ENCODE measurements at places on chromosomes 1 and 21. TPM values are rescaled to one million over a fixed set of nuclear protein-coding genes. Genes with fewer than 3 reads are reported as not detected.
A peak's percentile ranks its signal among the peaks of the same experiment; 100 is the strongest.

Gene FMOD
- total RNA-seq, result 22.3 TPM

DNA sequence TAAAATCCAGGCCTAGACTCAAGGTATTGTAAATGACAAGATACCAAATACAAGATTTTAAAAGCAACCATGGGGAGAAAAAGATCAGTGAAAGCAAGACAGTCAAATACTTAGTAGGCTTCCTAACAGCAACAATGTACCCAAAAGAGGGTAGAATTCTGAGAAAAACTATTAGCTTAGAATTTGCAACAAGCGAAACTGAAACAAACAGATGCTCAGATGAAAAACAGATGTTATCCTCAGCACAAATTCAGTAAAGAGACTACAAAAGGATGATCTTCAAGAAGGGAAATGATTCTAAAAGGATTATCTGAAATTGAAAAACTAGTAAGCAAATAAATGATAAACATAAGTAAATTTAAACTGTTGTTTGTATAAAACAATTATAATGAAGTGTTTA, 40.0 kb downstream of the PDC start:
- no peak for DNase-seq

DNA sequence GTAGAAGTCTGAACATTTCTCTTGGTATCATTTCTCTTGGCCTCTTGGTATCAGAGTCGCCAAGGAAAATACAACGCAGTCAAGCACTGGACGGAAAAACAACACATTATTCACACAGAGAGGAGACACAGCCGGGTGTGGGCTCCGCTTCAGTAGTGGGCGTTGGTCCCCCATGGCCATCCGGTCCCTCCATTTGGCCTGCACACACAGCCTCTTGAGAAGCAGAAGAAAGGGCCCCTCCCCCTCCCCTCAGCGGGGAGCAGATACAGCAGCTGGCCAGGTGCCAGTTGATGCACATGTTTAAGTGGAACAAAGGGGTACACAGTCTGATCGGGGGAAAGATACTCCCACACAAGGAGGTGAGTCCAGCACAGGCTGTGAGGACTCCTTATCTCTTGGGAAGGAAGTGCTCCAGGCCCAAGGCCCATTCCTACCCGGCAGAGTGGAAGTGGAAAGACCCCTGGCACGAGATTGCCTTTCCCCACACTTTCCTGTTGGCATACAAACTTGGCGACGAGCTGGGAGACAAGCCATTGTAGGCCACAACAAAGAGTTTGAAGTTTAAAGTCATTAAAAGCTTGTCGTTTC, 311.3 kb downstream of the FAM72C start:
- DNase-seq, result no peak

- DNase-seq, result peak; percentile 88
These were observed 690.4 kb downstream of the USP25 start for GRCh38 chr21:16420031-16420724.

DNA sequence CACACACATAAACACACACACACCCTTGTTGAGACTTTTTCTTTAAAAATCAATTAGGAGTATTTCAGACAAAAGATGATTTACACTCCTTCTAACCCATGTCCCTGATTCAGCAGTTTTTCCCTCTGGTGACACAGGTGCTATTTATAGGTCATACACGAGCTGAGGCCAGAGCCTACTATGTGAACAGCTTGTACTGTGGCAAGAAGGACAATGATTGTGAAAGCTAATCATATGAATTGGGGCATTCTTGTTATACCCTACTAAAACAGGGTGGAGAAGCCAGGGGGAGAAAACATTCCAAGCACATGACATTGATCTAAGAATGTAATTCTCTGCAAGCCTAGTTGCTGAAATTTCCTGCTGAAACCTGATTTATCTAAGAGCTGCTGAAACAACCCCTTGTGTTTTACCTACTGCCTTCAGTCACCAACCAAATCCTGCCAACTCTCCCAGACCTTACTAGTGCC, 60.3 kb downstream of the XCL1 start:
- no peak for DNase-seq
